ENCODE measurements at places on chromosomes 5 and 9.

DNA sequence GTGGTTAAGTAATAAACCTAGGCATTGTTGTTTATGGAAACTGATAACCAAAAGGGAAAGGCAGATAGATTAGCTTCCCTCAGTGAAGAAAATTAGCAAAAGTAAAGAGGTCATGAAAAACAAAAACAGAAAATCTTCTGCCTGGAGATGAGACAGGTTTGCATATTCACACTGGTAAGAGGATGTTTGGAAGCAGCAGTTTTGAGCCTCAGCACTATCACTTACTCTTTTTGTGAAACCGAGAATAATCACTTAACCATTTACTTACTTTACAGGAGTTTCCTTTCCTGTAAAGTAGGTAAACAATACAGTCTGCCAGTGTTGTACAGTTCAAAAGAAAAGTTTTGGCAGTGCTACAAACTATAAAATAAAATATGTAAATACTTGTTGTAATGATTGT is 35.5 kb upstream of the EMB start:
- no peak for DNase-seq

GRCh38 chr5:96771395-96771794 is 36.4 kb downstream of the ERAP1 start:
- DNase-seq, result no peak

GRCh38 chr9:5531101-5531882 is 21.0 kb downstream of the PDCD1LG2 start:
- DNase-seq, result no peak

DNA sequence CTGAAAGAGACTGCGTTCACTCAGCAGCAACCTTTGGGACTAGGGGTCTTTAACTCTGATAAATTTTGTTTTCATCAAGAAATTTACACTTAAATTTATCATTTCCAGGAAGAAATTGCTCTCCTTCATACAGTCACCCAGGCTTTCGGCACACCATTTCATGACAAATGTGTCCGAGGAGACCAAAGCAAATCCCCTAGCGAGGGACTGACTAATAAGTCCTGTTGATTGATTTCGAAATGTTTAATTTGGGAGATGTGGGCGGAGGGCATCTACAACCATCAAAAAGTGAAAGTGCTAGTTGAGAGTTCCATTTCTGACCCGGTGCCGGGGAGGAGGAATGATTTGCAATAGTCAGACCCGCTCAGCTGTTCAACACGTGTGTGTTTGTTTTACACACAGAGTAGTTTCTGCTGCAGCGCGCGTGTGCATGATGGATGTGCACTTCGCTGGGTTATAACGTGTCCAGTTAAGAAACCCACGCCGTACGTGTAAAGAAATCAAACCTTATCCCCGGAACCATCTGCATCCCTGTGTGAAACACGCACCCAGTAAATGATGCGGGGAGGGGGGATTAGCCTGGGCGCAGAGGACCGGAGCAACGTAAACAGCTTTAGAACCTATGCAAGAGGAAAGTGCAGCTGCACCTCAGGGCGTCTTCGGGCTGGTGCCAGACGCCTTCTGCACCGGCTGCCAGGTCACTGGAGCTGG is 845 bp upstream of the NR4A3 start:
- DNase-seq, result peak; percentile 66

DNA sequence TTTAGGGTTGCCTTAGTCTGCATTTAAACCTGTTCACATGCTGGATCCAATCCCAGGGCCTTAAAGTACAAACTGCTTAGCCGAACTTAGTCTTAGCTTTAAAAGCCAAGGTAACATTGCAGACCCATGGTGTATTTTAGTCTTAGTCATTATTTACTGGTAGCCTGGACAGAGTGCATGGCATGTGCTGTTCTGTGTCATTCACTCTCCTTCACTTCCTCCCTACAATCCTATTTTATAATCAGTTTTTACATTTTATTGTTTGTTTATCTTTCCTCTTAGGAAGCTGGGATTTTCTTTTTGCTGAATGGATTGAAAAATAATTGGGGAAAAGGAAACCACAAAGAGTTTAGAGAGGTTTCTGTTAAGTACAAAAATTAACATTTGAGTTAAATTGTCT is 29.4 kb upstream of the TAL2 start:
- DNase-seq, result no peak

GRCh38 chr5:136063778-136064465 is 35.1 kb downstream of the TGFBI start:
- no peak for DNase-seq

DNA sequence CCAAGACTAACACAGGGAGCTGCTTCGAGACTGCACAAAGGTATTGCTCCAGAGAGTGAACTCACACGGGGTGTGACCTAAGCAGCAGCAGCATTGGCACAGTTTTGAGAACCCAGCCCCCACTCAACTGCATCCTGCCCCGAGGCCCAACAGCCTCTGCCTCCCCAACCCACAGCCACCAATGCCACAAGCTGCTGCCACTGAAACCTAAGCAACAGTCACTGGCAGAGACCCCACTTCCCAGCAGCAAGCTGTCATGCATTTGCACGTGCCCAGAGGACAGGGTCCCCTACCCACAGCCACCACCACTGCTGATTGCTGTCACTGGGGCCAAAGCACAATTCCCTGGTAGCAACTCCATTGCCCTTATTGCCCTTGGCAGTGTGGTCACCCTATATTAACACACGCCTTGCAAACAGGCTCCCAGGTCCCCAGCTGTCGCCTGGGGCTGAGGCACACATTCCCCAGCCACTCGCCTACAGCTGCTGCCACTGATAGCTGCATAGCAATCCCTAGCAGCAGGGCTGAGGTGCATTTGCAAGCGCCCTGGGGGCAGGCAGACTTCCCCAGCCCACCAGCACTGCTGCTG is 141.0 kb downstream of the AGTPBP1 start:
- DNase-seq, result no peak

DNA sequence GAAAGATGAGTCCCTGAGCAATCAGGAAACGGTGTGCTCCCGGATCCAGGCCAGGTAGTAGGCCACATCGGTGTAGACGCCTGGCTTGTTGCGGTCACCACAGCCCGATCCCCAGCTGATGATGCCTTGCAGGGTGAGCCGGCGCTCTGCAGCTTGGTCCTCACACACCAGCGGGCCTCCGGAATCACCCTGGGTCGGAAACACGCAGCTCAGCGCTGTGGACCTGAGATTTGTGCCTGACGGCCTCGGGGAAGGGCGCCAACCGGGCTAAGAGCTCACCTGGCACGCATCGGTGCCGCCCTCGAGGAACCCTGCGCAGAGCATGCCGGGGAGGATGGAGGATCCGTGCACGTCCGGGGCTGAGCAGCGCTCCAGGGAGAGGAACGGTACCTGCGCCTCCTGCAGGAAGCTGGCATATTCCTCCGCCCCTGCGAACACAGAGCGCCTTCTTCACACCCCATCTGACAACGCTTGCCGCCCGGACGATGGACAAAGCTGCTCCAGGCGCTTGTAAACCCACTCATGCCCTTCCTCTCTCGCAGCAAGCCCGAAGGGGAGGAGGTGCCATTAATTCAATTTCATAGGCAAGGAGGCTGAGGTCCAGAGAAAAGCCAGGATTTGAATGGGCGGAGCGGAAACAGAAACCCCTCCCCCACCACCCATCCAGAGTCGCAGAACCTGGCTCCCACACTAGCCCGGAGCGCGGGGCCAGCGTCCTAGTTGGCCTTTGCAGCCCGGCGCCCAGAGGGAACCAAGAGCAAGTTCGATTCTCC is 2.0 kb upstream of the PFN3 start:
- DNase-seq, result peak; percentile 91

DNA sequence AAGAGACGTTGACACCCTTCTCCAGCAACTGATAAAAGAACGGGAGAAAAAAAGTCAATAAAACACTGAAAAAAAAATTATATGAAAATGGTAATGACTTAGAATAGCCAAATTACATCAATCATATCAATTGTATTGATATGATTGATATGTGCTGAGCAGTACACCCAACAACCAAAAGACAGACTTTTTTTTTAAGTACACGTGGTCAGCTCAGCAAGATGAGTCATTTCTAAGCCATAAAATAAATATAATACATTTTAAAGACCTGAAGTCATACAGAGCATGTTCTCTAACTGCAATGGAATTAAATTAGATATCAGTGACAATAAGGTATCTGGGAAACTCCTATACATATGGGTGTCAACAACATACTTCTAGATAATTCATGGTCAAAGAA is 30.9 kb upstream of the OLFM1 start:
- no peak for DNase-seq

GRCh38 chr5:104456122-104456521 is 893.5 kb upstream of the NUDT12 start:
- DNase-seq, result no peak

GRCh38 chr5:72007336-72008111 is 99.8 kb upstream of the MAP1B start:
- DNase-seq, result peak; percentile 18

DNA sequence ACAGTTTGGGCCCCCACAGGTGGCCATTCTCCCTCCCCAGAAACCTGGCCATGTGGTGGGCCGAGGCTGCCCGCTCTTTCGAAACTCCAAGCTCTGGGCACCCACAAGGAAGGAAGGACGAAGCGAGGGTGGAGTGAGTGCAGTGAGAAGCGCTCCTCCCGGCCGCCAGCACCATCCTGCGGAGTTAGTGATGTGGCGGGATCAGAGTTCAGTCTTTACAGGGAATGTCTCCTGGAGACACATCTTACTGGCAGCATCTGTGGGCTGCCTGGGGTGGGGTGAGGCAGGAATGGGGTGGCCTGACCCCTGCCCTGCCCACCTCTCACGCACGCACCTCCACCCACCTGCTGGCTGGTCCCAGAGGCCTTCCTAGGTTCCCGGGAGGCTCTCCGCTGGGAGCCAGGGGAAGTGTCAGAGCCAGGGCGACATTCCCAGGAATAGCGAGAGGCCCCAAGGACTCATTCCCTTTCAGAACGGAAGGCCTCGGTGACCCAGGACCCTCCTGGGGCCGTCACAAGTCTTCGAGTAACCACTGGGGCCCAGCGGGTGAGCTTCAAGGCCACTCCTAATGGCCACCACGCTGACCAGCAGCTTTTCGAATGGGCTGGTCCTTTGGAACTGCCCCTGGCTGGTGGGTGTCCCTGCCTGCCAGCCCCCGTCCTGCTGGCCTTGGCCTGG is 5.5 kb upstream of the RNU6ATAC start:
- DNase-seq, result no peak

DNA sequence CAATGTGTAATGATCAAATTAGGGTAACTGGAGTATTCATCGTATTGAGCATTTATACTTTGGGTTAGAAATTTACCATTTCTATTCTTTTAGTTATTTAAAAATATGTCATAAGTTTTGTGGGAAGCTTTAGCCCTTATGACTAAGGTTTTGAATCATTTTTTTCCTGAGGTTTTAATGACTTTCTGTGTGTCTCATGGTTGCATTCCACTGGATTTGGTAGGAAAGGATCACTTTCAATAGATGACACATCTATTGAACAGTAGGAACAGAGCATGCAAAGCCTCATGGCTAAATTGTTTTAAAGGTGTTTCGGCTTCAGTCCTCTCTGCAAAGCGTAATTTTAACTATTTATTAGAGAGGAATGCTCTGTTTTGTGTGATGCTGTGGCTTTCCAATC is 512.4 kb upstream of the CHD1 start:
- no peak for DNase-seq
